ENCODE measurements at places on chromosomes 16 and 17.

DNA sequence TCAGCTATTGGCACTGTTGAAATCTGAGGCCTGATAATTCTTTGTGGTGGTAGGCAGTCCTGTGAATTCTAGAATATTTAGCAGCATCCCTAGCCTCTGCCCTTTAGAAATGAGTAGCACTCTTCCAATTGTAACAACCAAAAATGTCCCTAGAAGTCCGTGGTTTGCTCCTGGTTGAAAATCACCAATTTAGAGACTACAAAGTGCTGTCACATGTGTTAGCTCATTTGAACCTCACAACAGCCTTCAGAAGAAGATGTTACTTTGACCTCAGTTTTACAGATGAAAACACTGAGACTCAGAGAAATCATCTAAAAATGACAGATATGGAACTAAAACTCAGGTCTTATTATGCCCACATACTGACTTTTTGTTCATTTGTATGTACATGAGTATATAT lies 103.2 kb downstream of the TANC2 start:
- no peak for DNase-seq

GRCh38 chr16:18999045-18999393 lies 15.3 kb downstream of the TMC7 start:
- DNase-seq, result no peak

GRCh38 chr17:43760254-43760852 lies 1.8 kb upstream of the SOST start:
- DNase-seq, result peak; percentile 92

DNA sequence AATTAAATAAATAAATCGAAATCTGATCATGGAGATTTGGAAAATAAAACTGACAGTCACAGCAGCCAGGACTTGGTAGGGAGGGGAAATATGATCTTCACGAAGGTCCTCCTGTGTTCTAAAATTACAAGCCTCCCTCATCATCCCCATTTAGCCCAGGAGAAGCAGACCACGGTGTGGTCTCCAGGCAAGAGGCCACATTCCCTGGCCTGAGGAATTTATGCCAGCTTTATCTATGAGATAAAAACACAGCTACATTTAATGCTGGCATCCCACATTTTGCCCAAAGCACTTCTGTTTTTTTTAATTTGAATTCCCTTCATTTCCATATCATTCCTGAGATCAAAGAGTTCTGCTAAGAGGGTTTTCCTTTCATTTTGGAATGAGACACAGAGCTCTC lies 43.2 kb downstream of the ABCC12 start:
- DNase-seq, result no peak

GRCh38 chr17:50830352-50830751 lies 5.0 kb upstream of the WFIKKN2 start:
- no peak for DNase-seq

GRCh38 chr17:74864866-74865395 lies 5.2 kb upstream of the GRIN2C start:
- peak; percentile 88 for DNase-seq

GRCh38 chr17:64747938-64748540 lies 85.9 kb upstream of the SMURF2 start:
- peak; percentile 55 for DNase-seq

DNA sequence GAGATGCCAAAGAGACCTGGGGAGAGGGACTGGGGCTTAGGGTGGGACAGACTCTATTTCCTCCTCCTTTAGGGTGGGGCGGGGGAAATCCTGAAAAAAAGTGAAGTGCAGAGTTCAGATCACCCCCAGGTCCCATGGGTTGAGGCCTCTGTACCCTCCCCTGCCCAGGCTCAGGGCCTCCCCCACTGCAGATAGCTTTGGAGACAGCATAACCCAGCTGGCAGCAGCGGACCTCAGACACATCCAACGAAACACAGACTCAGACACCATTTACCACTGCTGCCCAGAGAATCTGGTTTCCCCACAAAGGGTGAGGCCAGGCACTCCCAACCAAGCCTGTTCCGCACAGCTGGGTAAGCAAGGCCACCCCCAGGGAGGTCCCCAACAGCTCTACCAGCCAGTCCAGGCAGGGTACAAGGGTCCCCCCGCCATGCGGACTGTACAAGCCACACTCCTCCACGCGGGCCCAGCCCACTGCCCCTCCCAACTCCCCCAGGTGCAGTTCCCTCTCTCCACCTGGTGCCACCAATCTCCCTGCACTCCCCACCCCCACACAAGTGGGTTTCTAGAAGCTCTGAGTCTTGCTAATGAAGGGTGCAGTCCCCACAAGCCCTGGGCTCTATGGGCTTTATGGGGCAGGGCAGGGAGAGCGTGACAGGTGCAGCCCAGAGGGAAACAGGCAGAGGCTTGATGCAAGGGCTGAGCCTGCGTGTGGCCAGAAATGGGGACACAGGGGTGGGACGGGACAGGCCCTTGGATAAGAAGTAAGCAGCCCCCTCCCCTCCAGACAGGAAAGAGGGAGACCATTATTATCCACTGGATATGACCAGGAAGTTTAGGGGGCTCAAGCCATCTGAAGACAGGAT lies 8.9 kb downstream of the RHBDF2 start:
- DNase-seq, result no peak

DNA sequence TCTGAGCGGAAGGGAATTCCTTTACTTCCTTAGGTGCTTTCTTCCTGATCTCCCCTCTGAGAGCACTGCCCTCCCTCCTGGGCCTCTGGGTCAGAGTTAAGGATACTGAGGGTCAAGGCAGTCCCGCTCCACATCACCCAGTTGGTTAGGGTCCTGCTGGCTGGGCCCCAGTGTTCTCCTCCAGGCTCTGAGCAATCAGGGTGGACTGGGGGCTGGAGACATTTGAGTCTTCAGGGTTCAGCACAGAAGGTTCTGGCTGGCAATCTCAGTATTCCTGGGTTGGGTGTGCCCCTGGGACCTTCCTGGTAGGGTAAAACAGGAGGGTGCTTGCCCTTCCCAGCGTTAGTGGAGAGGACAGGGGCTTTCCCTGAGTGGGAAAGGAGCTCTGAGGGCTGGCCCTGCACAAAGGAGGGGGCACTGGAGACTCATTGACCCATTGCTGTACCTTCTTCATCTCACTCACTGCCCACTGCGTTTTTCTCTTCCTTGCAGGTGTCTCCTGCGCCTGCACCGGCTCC lies 448 bp downstream of the MT1M start:
- no peak for DNase-seq

GRCh38 chr16:85395207-85395912 lies 217.8 kb upstream of the GSE1 start:
- peak; percentile 99 for DNase-seq

GRCh38 chr16:28112908-28113307 lies 49.4 kb upstream of the GSG1L start:
- no peak for DNase-seq
